Stimulated activated CD4-positive, alpha-beta T cell treated with anti-CD3 and anti-CD28 coated beads, Interleukin-1b, Interleukin-23, amount 100 ng/mL, for 4 hours (primary cell): ENCODE measurements at places on chromosomes 11 and 22.

DNA sequence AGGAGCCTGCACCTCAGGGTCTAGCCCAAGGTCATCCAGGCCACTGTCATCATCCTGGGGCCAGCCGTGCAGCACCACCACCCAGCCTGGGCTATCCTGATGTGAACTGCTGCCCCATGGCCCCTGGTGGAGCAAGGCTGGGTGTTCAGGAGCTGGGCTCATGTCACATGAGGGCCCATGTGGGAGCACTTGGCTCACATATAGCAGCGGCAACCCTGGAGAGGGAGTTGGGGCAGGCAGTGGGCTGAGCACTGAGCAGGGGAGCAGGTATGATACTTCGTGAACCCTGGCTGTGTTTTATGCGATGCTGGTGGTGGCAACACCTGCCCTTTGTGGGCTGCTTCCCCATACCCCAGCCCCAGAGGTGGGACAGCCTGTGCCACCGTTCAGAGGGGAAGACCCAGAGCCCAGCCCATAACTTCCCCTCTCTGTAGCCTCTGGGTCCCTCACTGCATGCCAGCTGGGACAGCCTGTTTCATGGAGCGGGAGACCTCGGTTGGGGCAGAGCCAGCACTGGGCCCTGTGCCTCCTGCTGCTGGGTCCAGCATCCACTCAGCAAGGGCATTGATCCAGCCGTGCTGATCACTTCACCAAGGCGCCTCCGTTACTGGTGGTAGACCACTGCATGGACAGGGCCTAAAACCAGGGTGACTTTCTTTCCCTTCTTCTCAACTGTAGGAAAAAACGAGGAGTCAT, 62.5 kb upstream of the SUSD2 start:
- DNase-seq = no peak

GRCh38 chr11:78187366-78188285, 800 bp downstream of the KCTD21 start:
- DNase-seq = peak; percentile 73

- DNase-seq = no peak
Observed at GRCh38 chr11:30753994-30754393, 167.8 kb upstream of the MPPED2 start.

DNA sequence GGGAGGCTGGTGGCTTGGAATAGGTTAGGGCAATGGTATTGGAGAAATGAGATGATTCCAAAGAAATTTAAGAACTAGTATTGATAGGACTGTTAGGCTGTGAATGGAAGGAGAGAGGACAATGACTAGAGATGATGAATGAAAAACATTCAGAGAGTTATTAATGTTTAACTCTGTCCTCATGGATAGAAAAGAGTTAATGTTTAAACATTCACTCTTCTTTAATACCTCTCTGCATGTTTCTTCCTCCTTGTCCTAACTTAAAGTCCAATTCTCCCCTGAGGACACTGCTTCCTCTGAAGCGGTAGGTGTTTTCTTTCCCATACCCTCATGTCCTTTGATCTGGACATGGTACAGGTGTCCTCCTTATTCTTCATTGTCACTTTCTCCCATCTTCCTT, 13.4 kb downstream of the CHEK1 start:
- no peak for DNase-seq

GRCh38 chr11:134270250-134270714, 5.9 kb upstream of the GLB1L3 start:
- no peak for DNase-seq

- no peak for DNase-seq
Observed at GRCh38 chr22:26712158-26712557, 54.8 kb downstream of the MIAT start.

- DNase-seq = no peak
Observed at GRCh38 chr11:104033134-104033533, 3.3 kb upstream of the DDI1 start.

- DNase-seq = no peak
Observed at GRCh38 chr11:17386331-17387084, 2.0 kb downstream of the KCNJ11 start.

- DNase-seq = no peak
Observed at GRCh38 chr11:31797190-31798056, 13.7 kb downstream of the PAX6 start.

GRCh38 chr11:74282421-74282820, 29.0 kb downstream of the P4HA3 start:
- no peak for DNase-seq

DNA sequence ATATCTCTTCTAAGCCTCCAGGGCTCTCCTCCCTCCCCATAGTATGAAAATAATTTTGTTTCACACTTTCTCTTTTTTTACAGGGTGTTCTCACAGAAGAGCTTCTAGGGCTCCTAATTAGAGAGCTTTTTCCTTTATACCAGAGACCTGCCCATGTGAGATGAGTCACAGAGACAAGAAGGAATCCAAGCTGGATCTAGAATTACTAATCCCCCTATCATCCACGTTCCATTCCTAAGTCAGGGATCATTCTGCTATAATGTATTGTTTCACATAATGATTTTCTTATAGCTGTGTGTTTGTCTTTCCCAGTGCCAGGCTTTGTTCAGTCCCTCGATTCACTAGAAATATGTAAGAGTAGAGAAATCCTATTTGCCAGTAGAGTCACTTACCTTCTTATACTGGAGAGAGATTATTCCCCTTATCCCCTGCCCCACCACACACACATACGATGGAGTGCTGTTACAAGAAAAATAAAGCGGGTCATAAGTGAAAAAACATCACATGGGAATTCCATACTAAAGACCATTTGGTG, 778.3 kb upstream of the LRRC4C start:
- no peak for DNase-seq

DNA sequence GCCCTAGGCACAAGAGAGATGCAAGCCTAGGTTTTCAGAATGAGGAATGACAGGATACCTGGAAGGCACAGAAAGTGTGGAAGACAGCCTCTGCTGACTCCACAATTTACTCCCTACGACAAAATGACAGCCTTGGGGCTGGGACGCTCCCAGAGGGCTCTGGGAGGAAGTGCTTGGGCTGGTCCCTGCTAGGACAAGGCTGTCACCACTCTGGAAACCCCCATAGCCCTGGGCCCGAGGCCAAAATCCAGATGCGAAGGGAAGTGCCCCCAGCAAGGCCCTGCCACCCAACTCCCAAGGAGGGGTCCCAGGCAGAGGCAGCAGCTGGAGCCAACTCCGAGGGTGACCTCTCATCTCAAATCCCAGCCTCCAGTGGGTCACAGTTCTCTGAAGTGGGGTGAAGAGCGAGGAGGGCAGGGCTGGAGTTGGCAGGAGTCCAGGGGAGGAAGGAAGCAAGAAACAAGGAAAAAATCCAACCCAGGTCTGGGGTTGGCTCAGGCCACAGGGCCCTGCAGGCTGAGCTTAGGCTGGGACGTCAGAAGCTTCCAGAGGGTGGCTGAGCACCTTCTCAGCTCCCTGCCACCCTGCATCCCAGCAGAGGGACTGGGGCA, 6.3 kb upstream of the CDC42EP2 start:
- no peak for DNase-seq

DNA sequence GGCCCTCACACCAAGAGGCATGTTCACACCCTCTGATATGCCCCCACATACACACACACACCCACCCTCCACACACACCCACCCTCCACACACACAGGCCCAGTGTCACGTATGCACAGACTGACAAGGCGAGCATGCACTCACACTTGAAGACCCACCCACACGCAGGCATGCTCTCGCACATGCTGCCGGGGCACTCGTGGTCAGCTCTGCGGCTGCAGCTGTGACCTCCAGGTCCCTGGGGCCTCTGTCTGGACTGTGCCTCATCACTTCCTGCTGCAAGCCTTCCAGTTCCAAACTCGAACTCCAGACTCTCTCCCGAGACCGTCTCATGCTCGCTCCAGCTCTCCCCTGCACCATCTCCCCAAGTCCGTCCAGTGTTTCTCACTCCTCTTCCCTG, 9.5 kb downstream of the DCHS1 start:
- no peak for DNase-seq

GRCh38 chr11:70433966-70434812, 35.9 kb downstream of the CTTN start:
- DNase-seq = no peak

DNA sequence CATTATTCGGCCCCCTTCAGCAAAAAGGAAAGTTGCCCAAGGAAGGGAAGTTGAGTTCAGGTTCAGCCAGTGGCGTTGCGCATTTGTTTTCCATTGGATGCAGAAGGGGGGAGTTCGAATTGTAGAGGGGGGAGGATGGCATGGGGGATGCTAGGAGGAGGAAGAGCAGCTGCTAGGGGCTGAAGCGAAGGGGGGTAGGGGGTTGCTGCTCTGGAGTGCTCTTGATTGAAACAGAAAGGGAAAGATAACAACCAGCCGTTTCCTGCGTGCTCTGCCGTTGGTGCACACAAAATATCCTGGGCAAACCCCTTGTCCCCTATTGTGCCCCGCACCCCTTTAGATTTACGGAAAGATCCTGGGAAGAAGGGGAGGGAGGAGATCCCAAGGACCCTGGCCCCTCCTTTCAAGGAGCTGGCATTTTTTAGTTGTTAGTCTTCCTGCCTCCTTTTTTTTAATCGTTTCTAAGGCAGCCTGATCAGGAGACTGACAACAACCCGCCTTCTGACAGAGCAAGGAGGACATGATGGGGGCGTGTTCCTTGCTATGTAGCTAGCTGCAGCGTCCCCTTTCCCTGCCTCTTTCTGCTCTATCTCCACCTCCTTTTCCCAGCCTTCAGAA, 2.1 kb downstream of the KMT2A start:
- no peak for DNase-seq

DNA sequence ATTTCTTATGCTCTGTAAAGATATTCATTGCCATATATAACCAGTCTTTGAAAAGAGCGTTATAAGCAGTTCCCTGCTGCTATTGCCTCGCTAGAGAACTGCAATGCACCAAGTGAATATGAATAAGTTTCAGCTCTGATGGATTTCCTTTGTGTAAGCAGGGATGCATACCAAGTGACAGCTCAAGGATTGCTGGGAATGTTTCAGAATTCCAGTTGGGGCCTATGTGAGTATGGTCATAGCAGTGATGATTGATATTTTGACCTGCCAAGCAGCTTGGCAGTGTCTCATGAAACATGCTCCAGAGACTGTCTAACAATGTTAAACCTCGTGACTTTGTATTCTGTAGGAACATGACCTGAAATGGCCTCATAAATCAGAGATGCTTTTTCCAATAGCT, 312.6 kb downstream of the C11orf87 start:
- no peak for DNase-seq

GRCh38 chr11:66676282-66676919, 1.3 kb downstream of the RBM4B start:
- no peak for DNase-seq

GRCh38 chr11:120203626-120204025, 7.2 kb upstream of the OAF start:
- DNase-seq = no peak

DNA sequence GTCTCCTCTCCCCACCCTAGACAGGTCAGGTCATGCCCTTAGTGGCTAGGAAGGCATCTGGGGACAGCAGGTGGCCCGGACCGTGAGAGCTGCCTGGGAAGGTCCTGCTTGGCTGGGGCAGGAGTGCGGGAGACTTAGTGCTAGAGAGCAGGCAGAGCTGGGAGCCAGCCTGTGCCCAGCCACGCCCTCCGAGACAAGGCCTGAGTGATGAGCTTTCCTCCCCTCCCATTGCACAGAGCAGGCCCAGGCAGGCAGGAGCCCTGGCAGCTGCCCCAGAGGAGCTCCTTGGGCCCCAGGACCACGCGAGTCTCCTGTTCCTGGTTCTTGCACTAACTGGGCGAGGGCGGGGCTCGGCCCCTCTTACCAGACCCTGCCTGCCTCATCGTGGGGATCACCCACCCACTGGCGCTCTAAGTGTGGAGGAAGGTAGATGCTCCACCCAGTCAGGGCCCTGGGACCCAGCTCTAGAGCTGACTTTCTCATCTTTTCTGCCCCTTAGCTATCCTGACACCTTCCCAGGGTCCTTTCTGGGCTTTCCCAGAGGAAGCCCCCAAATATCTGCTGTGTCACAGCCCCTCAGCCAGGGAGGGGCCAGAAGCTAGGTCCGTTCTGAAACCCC, 44.9 kb downstream of the MACROD1 start:
- DNase-seq = no peak

DNA sequence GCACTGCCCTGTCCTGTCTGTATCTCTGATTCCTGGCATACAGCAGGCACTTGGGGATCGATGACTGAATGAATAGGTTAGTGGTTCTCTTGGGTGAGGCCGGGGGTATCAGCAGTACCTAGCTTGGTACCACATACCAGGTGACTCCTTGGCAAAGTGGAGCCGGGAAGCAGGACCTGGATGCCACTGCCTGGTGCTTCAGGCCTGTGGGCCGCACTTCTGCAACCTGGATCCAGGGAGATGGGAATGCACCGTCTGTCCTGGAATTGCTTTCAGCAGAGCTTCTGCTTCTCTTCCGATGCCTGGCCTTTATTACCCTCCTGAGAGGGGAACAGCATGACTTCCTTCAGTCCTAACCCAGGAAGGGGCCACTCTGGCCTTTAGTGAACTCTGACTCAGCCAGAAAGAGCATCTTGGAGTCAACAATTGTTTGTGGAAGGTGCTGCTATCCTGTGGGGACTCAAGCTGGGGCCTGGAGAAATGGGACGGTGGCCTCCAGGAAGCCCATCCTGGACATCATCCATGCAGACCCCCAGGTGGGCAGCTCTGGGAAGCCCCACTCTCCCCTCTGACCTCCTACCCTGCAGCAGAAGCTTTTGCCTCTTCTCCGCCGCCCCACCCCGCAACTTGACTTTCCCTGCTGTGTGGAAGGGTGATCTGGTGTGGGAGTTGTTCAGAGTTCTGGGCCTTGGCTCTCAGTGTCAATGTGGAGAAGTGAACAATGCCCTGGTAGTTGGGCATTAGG, 5.1 kb downstream of the CD82 start:
- no peak for DNase-seq

DNA sequence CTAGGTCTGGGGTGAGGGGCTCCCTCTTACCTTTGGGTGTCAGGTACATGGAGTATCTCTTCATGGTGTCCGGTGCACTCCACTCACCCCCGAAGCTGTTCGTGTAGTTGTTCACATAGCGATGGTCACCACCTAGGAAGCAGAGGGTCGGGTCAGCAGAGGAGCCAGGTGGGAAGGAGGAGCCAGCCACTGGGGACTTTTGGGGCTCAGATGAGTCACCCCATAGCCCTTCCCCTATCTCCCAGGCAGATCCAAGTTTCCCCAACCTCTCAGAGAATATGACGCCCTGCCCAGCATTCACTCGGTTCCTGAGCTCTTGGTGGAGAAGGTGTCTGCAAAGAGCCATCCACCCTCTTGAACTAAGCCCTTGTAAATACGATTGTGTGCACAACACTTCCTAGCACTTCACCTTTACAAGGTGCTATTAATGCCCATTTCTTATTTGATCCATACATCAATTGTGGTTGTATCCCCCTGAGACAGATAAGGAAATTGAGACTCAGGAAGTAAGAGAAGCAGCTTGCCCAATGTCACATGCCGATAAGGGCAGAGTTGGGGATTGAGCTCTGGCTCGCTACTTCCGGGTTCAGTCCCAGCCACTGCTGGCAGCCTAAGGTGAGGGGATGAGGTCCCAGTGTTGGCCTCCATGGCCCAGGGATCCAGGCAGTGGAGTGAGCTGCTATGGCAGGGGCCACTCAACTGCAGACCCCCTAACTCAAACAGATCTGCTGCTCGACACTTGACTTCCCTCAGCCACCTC, 14.8 kb downstream of the TRIM29 start:
- DNase-seq = no peak
